ENCODE measurements at places on chromosomes 4 and X.

GRCh38 chr4:161188578-161188977, 975.2 kb downstream of the FSTL5 start:
- DNase-seq: no peak

GRCh38 chr4:139734875-139735380, 69.3 kb downstream of the MGST2 start:
- DNase-seq: peak; percentile 90

DNA sequence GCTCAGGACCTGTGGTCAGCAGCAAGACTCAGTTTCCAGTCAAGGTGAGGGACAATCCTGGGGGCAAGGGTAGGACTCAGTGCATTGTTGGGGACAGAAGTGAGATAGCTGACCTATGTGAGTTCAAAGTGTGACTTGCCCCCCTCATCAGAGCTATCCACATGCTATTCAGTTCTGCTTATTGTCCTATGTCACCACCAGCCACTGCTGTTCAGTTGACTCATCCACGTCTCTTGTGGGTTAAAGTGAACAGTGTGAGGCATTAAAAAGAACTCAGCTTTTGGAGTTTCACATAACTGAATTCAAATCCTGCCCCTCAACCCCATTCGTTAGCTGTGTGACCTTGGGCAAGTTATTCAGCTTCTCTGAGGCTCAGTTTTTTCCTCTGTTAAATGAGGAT, 4.4 kb upstream of the APLN start:
- DNase-seq: no peak

GRCh38 chr4:138555584-138555983, 313.4 kb upstream of the SLC7A11 start:
- no peak for DNase-seq

DNA sequence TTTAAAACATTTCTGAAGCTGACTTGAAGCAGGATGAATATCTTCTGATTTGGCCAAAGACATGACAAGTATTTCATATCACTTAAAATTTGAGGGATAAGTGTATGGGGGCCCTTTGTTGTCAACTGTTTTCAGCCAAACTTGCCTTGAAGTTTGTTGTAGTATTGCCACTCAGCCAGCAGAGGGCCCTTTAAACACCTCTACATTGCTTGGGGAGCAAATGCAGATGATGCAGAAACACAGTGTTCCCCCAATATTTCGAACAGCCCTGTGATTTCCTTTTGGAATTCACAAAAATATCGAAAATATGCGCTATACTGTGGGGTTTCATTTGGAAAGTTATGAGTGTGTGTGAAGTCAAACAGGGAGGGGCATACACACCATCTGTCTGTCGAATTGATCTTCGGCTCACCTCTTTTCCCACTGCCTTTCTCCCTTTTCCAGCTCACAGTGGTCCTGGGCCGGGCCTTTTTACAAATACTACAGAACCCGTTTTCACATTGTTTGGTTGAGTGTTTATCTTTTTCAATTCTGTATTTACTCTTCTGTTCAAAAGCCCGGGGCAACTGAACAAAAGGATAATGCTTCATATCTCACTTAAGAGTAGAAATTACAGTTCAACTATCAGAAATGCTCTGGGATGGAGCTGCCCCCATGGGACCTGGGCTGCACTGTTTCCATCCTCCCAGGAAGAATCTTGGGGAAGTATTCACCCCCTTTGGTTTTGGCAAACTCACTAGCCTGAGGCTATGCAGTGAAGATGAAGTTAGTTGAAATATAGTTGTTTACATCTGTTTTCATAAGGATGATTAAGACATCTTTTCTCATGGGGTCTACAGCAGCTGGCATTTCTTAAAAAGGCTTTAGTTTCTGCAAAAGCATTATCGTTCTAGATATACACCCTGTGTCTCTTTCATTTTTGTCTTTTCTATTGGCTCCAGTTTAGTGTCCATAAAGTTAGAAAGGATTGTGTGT, 137.6 kb downstream of the EGF start:
- DNase-seq: peak; percentile 18

DNA sequence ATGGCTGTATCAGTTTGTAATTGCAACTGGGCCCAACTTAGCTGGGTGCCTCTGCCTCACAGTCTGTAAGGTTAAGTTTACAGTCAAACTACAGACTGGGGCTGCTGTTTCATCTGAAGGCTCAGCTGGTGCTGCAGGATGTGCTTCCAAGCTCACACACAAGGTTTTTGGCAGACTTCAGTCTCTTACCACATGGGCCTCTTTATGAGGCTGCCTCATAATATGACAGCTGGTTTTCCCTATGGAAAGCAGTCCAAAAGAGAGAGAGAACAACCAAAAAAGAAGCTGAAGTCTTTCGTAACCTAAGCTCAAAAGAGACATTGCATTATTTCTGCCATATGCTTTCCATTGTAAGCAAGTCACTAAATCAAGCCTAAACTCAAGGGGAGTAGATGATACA, 271.7 kb downstream of the DCTD start:
- no peak for DNase-seq

DNA sequence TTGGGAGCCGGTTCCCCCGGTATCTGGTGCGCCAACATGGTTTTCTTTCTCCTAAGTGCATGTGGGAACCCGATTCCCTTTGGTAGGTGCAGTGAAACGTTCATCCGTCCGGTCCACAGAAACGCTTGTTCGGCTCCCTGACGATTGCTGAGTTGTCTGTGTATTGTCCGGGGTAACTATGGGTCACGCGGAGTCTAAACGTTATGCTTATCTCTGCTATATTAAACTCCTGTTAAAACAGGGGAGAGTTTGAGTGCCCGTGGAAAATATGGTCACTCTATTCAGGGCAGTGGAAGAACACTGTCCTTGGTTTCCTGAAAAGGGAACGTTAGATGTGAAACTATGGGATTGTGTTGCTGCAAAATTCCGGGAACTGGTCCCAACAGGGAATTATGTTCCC, 32.4 kb upstream of the MGST2 start:
- DNase-seq: no peak

DNA sequence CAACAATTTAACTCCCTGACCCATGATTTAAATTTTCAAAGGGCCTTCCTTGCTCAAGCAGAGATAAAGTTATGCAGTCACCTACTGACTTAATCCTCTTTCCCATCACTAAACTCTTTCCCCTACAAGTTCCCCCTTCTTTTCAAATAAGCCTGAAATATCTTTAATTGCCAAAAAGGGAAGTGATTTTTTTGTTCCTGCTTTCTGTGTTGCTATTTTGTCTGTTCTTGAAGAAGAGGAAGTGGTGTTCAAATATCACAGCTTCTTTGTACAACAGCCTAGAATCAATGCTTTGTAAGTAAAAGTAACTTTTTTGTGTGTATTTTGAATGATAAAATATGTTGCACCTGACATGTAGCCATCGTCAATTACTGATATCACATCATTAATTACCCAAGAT, 595.9 kb downstream of the CENPC start:
- no peak for DNase-seq

- no peak for DNase-seq
Observed at GRCh38 chr4:162985131-162985530, 181.6 kb downstream of the NAF1 start.

- DNase-seq: no peak
Observed at GRCh38 chr4:156779042-156779441, 192.6 kb downstream of the PDGFC start.

GRCh38 chr4:82866706-82867385, 24.1 kb downstream of the SEC31A start:
- no peak for DNase-seq

DNA sequence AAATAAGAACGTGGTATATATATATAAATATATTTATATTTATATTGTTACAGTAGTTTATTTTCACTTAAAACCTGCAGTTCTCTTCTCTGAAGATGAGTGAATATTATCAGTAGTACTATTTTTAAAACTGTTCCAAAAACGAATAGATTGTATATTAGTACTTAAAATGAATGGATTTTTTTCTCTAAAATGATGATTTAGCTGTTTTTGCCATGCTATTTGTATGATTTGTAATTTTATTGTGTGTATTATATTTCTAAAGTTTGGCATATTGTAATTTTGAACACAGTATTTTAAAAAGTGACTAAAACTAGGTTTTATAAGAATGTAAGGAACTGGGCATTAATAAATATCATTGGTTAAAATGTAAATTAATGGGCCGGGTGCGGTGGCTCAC, 22.0 kb downstream of the TRAPPC11 start:
- no peak for DNase-seq

- DNase-seq: no peak
Observed at GRCh38 chrX:42128587-42128986, 205.2 kb upstream of the CASK start.

GRCh38 chr4:86442881-86443280, 83.0 kb upstream of the MAPK10 start:
- DNase-seq: no peak

- DNase-seq: no peak
Observed at GRCh38 chr4:11397819-11398610, 30.7 kb downstream of the HS3ST1 start.

DNA sequence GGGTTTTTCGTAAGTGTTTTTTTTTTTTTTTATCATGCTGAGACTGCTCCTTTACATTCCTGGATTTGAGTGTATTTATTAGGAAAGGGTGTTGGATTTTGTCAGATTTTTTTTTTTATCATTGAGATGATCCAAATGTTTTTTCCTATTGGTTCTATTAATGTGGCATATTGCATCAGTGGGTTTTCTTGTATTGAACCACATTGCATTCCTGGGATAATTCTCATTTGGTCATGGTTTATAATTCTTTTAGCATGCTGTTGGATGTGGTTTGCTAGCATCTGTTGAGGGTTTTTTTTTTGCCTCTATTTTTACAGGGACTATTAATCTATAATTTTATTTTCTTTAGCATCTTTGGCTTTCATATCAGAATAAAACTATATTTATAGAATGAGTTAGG, 28.8 kb downstream of the COL4A5 start:
- no peak for DNase-seq

GRCh38 chr4:164027805-164028204, 533.3 kb downstream of the TMA16 start:
- no peak for DNase-seq

GRCh38 chrX:150693725-150694574, 754 bp downstream of the MTMR1 start:
- DNase-seq: peak; percentile 32

DNA sequence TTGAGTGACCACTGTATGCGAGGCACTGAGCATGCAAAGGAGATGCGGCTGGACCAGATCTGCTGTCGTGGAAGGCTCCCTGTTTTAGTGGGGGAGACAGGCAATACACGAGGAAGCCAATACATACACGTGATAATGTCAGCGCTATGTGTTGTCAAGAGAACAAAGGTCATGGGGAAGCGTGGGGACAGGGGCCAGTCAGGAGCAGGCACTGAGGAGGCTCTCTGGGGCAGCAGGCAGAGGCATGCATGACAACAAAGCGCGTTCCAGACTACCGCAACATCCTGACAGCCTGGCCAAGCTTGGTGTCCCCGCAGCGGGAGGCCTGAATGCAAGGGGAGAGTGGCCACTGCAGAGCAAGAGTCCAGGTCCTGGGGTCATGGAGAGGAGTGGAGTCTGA, 61.9 kb downstream of the DCTD start:
- DNase-seq: no peak

DNA sequence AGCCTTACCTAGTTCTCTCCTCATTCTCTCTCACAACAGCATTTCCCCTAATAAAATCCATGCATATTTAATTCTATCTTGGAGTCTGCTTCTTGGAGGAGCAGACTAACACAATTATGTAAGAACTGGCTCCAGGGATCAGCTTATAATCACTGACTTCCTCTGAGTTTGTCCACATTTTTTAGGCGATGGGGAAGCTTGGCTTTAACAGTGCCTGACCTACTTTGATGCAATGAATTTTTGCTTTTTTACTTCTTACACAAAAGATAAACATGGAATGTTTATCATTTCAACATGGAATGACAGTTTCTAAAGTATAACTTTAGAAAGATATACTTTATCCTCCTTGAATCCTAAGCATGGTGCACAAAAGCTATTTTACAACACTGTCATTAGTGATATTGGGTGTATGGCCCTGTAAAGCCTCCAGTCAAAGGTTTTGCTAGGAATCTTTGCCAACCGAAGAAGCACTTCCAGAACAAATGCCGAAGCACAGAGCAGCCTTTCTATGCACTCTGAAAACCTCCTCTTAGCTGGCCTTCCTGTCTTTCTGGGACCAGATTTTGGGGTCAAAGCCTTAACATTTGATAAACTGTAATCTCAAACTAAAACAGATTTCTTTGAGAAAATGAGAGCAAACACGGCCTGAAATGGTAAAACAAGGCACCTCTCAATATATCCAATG, 736 bp downstream of the BDH2 start:
- DNase-seq: no peak
